ENCODE measurements at places on chromosomes 12 and 14. TPM values are rescaled to one million over a fixed set of nuclear protein-coding genes. Genes with fewer than 3 reads are reported as not detected.

The A2M gene
- not detected for total RNA-seq

GRCh38 chr12:15527201-15528080, 205.1 kb downstream of the PTPRO start:
- DNase-seq, result peak; percentile 19

GRCh38 chr12:71938728-71939385, at the start of gene TPH2:
Gene TPH2, plus strand, starts transcription at chr12:71938845. Its CDS starts 142 bp downstream, at chr12:71938987.
- peak; percentile 69 for DNase-seq

The TMEM30B gene
- not detected for total RNA-seq

- no peak for DNase-seq
Observed at GRCh38 chr14:75495882-75496281, 26.4 kb upstream of the BATF start.

The SYNDIG1L gene
- total RNA-seq, result not detected

- DNase-seq, result no peak
Observed at GRCh38 chr12:99804715-99805114, 157.2 kb downstream of the GARIN6 start.

DNA sequence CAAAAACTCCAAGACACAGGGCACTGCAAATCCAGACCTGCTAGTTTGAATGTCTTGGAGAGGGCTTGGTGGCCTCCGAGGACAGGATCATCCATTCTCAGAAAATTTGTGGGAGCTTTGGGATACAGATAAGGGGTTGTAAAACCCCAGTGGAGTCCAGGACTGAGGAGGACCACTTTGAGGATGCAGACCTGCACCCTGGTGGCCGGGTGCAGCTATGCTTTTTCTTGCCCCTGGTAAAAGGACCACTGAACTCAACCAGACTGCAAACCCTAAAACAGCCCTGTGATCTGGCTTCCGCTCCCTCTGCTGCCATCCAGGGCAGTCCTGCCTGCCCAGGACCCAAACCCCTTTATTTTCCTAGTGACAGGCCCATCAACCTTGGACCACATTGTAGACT, 169.5 kb upstream of the DAAM1 start:
- no peak for DNase-seq

- no peak for DNase-seq
Observed at GRCh38 chr12:18071336-18071735, 18.7 kb downstream of the RERGL start.

DNA sequence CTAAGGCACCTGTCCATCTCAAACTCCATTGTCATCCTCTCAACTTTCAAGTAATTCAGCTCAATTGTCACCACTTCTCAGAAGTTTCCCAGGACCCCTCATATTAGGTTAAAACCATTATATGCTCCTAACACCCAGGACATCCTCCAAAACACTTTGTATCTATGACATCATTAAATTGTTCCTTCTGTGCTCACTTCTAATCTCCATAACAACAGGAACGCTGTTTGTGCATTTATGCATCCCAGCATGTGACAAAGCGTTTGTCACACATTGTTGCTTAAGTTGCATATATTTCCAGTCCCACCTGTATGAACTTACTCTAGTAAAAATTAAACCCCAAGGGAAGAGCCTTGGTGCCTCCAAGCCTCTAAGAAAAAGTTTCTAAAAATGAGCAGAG, 133.9 kb downstream of the TBX5 start:
- DNase-seq, result no peak

The SLC38A4 gene
- 1.7 TPM for total RNA-seq

- no peak for DNase-seq
Observed at GRCh38 chr12:19015285-19015684, 114.2 kb upstream of the PLEKHA5 start.

DNA sequence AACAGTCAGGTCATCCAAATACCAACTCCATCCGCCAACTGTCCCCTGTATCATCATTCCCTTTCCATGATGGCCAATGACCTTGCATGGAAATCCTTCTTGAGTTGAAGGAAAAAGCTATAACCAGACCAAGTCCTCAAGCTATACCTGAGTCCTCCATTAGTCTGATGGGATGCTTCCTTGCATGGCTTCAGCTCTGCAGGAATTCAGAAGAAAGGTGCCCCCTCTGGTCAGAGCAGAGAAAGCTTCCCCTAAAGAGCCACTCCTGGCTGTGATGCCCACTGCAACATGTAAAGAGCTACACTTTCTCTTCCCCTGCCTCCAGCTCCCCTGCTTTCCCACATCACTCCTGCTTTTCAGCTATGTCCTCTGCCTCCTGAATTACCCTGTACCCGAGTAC, 43.1 kb upstream of the FKBP4 start:
- no peak for DNase-seq

The RDH16 gene
- total RNA-seq, result not detected

GRCh38 chr12:116382686-116383530, 105.4 kb upstream of the MED13L start:
- peak; percentile 88 for DNase-seq
